ENCODE measurements at places on chromosomes 16 and 17.
A peak's percentile ranks its signal among the peaks of the same experiment; 100 is the strongest.

DNA sequence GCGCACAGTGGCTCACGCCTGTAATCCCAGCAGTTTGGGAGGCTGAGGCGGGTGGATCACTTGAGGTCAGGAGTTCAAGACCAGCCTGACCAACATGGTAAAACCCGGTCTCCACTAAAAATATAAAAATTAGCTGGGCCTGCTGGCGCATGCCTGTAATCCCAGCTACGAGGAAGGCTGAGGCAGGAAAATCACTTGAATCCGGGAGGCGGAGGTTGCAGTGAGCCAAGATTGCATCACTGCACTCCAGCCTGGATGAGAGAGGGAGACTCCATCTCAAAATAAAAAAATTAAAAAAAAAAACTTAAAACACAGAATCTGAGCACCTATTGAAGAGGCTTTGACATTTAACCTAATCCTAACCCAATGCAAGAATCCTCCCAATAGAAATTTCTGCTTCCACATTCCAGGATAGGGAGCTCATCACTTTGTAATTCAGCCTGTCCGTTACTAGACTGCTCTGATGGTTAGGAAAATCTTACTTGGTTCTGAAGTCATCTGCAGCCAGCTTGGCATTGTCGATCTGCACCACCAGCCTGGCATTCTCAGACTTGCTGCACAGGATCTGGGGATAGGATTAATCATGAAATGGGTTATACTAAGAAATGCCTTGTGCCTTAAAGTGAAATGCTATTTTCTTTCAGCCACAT, 2.1 kb downstream of the KRT33B start:
- DNase-seq: peak; percentile 40

- no peak for DNase-seq
Observed at GRCh38 chr17:2928294-2928890, 132.2 kb downstream of the RAP1GAP2 start.

- DNase-seq: no peak
Observed at GRCh38 chr17:73901661-73902415, 257.6 kb upstream of the SDK2 start.

DNA sequence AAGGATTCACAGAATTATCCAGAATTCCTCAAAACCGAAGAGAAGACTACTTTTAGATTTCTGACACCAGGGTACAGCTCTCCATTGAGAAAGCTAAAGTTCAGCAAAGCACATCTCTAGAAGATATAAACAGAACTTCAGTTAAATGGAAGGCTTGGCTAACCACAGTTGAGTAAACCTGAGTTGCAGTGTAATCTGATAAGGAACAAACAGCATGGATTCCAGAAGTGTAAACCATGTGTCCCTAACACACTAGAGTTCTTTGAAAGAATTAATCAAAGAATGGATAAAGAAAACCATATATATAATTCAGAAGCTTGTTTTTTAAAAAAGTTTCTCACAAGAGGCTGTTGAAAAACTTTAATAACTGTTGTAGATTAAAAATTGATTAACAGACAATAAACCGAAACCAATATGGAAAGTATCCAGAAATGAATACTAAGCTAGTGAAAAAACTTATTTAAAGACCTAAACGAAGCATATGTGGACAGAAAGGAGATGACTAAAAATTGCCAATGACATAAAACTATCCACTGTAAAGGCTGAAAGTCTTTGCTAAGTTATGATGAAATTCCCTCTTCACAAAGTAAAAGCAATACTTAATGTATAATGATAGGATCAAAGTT, 4.3 kb downstream of the RNF43 start:
- no peak for DNase-seq

- no peak for DNase-seq
Observed at GRCh38 chr17:50205111-50205962, 3.9 kb upstream of the COL1A1 start.

GRCh38 chr16:61362585-61362984, 673.7 kb downstream of the CDH8 start:
- no peak for DNase-seq

- DNase-seq: no peak
Observed at GRCh38 chr17:61587242-61587641, 3.8 kb downstream of the NACA2 start.

DNA sequence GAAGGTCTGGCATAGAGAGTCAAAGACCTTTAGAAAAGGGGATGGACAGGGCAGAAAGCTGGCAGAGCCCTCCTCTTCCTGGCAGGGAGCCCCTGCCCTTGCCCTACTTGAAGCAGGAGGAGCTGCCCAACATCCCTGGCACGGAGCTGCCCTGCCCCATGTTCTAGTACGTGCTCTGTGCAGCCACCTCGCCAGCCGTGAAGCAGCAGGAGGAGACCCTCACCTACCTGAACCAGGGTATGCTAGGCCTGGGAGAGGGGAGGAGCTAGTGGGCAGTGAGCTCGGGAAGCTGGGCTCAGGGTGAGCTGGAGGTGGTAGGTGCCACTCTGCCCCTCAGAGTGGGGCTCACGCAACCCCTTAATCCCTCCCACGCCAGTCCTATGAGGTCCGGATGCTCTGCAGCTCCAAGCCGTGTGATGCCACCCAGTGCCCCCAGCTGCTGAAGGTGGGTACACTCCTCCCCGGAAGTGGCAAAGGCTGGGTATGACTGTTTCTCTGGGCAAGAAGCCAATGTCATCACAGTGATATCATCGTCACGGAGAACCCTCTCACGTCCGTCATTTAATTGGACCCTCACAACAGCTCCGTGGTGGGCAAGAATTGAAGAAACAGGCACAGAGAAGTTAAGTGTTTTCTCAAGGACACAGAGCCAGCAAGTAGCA, 12.7 kb upstream of the STAC2 start:
- peak; percentile 82 for DNase-seq

DNA sequence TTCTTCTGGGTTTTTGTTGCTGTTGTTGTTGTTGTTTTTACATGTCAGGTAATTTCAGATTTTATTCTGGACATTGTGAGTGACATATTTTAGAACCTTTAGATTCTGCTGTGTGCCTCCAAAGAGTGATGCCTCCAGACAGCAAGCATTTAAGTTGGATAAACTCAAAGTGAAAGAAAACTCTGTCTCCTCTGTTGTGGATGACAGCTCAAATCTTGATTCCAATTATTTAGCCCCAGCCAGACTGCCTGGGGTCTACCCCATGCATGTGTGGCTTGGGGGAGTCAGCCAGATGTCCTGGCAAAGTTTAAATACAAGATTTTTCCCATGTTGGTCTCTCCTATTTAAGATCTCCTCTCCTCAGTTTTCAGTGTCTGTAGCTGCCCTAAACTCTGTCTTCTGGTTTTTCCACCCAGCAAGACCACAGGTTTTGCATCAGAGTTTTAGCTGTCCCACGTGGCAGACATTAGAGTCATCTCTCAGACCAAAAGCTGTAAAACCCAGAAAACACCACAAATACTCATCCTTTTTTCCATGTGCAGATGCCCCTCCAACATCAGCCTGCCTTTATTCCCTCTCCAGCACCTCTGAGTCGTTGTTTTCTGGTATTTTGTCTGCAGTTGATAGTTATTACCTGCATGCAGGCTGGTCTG, 19.4 kb upstream of the ZNF469 start:
- DNase-seq: no peak

- peak; percentile 95 for DNase-seq
Observed at GRCh38 chr16:20866145-20866772, 33.9 kb downstream of the DCUN1D3 start.

GRCh38 chr16:10943064-10943353, 741 bp upstream of the DEXI start:
- DNase-seq: no peak

GRCh38 chr16:71345031-71345430, 13.5 kb upstream of the CALB2 start:
- DNase-seq: no peak

DNA sequence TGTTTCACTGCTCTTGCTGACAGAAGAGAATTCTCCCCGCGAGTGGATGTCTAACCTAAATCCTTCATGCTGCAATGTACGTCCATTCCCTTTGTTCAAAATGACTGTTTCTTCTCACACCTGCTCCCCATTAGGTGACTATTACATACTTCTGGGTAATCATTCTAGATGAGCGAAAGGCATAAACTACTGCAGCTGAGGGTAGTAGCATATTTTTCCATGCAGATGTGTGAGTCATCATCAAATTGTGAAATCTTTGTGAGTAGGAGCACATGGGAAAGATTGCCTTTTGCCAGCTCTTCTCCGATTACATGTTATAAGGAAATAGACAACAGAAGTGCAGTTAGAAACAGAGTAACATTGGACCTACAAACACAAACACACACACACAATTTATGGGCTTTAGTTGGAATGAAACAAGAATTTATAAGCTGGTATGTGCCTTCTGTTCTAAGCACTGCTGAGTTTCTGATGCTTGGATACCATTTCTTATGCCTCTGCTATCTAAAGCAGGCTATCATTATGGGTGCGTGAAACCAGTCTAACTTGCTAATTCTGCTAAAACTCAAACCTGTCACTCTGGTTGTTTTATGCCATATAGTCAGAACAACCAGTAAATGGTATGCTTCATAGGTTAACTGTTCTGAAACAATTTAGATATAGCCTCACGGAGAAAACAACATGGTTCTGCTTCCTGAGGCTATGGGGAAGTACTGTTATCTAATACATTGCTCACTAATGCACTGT, 346.9 kb upstream of the PSMD7 start:
- DNase-seq: peak; percentile 64

DNA sequence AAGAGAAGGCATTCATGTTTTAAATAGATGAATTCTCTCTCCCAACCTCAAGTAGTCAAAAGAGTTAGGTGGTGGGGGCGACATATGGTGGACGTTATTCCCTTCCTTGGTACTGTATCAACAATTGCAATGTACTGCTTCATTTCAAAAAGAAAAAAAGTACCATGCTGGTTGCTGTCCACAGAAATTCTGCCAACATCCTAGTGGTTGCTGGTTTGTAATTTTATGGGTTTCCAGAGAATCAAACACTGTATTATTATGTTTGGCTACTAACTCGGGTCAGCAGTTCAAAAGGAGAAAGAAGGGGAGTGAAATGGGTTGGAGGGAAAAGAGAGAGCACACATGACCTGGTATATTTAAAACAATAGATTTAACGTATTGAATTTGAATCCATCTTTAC, 61.1 kb upstream of the KCNJ16 start:
- no peak for DNase-seq

DNA sequence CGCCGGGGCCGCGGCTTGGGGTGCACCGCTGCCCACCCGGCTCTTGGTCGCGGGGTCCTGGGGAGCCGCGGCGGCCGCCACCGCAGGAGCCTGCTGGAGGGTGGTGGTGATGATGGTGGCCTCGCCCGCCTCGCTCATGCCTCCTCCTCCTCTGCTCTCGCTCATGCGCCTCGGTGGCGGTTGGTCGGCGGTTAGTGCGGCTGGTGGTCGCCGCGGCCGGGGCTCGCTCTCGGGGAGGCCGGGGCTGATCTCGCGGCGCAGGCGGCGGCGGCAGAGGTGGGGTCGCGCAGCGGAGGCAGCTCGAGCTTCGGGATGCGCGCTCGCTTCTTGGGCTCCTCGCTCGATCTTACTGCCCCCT, 41.6 kb downstream of the AHSP start:
- no peak for DNase-seq

DNA sequence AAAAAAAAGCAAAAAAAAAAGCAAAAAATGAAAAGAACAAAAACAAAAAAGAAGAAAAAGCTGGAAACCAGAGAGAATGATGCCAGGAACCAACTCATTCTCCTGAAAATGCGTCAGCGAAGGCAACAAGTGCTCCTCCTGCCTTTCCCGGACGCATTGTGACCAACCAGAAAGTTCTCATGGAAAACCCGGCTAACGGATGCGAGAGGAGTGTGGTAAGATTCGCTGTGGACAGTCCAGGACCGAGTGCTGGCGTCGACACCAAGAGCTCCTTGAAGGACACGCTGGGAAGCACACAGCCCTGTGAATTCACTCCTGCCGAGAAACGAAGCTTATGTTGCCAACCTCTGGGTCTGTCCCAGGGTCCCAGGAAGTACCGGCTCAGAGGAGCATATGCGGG, 43.4 kb downstream of the METRNL start:
- no peak for DNase-seq

- DNase-seq: peak; percentile 93
Observed at GRCh38 chr16:72291531-72291981, 119.6 kb upstream of the PMFBP1 start.

GRCh38 chr17:51322390-51323029, 62.2 kb downstream of the UTP18 start:
- DNase-seq: peak; percentile 46

DNA sequence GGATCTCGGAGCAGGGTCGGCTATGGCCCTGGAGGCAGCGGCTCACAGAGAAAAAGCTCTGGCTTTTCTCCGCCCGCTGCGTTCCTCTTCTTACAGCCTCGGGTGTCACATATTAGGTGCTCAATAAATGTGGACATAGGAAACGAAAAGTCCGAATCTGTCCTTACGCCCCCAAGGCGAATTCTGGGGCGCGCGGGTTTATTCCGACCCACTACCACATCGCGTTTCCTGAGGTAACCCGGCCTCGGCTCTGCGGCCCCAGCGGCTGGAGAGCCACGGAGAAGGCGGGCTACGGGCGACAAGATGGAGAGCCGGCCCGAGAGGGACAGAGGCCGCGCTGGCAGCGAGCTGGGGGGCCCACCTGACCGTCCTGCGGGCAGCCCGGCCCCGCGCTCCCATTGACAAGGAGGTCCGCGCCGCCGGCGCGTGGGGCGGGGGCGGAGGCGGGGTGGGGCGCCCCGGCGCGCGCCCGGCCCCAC, 573 bp upstream of the GNAO1 start:
- DNase-seq: no peak

- no peak for DNase-seq
Observed at GRCh38 chr17:73877962-73878361, 233.7 kb upstream of the SDK2 start.

DNA sequence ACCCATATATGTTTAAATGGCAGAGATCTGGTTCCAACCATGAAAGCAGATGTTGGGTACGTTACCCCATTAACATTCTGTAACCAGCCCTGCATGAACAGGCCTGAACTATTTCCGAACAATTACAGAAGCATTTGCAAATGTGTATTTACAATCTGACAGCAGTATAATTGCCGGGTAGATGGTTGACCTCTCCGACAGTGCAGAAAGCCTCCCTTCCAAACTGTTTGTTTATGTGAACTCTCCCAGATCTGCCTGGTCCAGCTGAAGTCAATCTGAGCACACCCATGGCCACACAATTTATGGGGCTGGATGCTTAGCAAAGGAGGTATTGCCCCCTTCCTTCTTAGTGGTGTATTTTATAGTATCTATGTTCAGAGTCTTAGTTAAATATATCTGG, 21.8 kb downstream of the NUDT7 start:
- DNase-seq: no peak
